CD4-positive, alpha-beta T cell (primary cell): ENCODE measurements at places on chromosomes 1 and 21. TPM values are rescaled to one million over a fixed set of nuclear protein-coding genes. Genes with fewer than 3 reads are reported as not detected.

The ADORA1 gene
- not detected for total RNA-seq

The DISC1 gene
- total RNA-seq, result 19.8 TPM

DNA sequence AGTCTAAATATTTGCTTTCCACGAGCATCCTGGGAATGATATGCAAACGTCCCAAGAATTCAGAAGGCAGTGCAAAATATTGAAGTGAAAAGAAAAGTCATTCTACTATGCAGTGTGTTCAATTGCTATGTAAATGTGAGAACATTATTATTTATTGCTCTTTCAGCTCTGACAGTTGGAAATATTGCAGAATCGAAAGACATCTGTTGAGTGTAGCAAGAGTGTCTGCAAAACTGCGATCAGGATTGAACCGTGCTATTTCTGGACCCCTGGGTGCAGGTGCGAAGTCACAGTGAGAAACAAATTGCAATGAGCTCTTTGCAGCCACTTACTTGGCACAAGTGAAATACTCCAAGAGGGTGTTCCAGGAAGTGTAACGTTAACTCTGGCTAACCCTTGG lies 566.4 kb downstream of the AJAP1 start:
- no peak for DNase-seq

The GLIS1 gene
- total RNA-seq, result not detected

- no peak for DNase-seq
Observed at GRCh38 chr1:53888681-53889080, 916 bp downstream of the YIPF1 start.

The ANGPTL3 gene
- not detected for total RNA-seq
